ENCODE measurements at places on chromosomes 12 and 14.

DNA sequence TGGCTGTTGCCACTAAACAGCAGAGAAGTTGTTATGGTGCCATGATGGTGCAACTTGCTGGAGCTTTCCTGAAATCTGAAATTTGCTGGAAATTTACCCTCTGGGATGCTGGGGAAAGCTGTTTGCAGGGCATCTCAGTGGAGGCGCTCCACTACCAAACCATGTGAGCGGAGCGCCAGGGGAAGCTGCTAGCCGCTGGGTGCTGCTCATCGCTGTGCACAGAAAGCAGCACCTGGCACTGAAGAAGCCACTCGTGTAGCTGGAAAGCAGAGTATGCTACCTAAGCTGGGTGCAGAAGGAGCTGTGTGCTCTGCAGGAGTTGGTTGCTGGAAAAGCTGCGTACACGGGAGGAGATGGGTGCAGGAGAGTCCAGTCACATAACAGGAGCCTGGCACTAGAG lies 53.0 kb downstream of the MSRB3 start:
- DNase-seq: no peak

GRCh38 chr12:116975779-116976393 lies 65.1 kb downstream of the FBXW8 start:
- no peak for DNase-seq

GRCh38 chr14:102096569-102097188 lies 9.8 kb upstream of the HSP90AA1 start:
- DNase-seq: peak; percentile 82

- no peak for DNase-seq
Measured at GRCh38 chr12:127389923-127390322, 877.0 kb upstream of the TMEM132C start.

DNA sequence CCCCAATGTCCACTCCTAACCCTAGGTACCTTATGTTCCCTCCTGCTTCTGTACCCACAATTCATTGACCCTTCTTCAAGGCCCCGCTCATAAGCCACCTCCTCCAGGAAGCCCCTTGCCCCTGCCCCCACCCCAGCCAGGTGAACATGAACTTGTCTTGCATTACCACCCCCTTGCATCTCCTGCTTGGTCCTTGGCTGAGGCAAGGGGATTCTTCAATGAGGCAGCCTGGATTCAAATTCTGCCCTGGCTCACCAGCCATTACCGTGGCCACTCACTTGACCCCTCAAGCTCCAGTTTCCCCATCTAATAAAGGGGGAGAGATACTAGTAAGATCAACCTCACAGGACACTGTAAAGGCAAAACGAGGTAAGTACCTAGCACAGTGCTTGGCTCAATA lies 193.1 kb downstream of the DICER1 start:
- no peak for DNase-seq

DNA sequence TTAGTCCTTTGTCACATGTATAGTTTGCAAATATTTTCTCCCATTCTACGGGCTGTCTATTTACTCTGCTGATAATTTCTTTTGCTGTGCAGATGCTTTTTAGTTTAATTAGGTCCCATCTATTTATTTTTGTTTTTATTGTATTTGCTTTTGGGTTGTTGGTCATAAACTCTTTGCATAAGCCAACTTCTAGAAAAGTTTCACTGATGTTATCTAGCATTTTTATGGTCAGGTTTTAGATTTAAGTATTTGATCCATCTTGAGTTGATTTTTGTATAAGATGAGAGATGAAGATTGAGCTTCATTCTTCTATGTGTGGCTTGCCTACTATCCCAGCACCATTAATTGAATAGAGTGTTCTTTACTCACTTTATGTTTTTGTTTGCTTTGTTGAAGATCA lies 1008.4 kb upstream of the ATXN7L3B start:
- DNase-seq: no peak

GRCh38 chr14:81231540-81231939 lies 10.8 kb upstream of the GTF2A1 start:
- no peak for DNase-seq

- DNase-seq: no peak
Measured at GRCh38 chr12:122669397-122670070, 33.6 kb downstream of the HCAR2 start.

GRCh38 chr14:101028971-101029667 lies 125.6 kb upstream of the RTL1 start:
- no peak for DNase-seq

GRCh38 chr14:89351516-89352404 lies 65.3 kb downstream of the FOXN3 start:
- peak; percentile 59 for DNase-seq

DNA sequence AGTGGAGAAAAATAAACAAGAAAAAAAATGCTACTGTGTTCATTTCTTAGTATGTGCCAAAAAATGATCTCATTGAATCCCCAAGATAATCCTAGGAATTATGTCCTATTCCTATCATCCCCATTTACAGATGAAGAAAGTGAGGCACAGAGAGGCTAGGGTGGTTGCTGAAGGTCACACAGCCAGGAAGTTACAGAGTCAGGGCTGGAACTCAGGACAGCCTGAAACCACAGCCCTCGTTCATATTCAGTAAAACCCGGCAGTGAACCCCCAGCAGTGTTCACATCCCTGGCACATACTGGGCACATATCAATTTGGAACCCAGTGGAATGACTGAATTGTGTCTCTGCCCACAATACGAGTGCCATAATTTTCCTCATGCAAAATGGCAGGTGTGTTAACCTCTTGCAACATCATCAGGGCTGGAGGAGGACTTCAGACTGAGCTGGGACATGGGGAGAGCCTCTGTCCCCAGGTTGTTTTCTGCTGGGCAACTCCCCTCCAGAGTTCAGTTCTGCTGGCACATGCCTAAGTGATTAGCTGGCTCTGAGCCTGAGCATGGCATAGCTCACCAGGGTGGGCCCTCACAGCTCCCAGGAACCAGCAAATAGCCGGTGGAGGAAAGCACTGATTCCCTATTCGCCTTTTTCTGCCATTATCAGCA lies 2.0 kb upstream of the PPP1CC start:
- peak; percentile 18 for DNase-seq

DNA sequence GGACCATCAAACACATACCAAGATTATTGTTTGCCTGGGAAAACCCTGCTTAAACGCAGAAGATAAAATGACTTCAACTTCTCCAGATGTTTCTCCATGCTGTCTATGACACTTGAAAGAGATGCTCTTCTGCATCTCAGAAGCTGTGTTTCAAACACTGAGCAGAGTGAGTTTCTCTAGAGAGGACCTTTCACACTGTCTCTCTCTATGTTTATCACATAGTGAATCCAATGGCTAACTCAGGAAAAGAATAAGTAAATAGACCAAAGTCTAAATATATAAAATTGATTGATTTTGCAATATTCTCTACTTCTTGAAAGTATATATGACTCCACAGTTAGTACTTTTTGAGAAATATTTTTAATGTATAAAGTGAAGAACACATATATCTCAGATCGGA lies 325.6 kb upstream of the USP15 start:
- no peak for DNase-seq

DNA sequence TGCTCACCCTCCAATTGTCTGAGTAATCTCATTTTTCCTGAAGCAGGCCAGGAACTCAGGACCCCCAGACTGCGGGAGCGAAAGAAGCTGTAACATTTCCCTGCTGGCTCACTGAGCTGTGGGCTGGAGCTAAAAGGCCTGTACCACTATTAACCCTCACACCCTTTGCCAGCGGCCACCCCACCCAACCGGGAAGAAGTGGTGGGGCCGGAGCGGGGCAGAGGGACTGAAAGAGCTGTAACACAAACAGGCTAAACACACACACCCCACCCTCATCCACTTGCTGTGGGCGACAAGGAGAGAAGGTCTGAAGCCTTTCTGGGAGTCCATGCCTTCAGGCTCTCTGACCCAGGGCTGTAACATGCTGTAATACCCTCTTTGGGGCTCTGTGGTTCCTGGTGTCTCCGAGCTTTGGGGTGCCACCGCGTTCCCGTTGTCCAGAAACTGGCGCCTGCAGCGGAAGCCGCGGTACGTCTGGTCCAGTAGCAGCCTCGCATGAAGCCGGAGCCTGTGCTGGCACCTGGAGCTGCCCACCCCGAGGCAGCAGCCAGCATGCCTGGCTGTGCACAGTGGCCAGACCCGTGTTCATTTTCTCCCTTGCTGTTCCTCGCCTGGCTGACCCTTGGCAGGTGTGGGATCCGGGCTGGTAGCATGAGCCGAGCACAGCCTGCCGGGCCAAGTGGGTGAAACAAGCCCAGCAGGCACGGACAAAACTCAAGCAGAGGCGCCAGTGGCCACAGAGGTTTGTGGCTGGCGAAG lies 345.5 kb upstream of the MGAT4C start:
- DNase-seq: no peak

DNA sequence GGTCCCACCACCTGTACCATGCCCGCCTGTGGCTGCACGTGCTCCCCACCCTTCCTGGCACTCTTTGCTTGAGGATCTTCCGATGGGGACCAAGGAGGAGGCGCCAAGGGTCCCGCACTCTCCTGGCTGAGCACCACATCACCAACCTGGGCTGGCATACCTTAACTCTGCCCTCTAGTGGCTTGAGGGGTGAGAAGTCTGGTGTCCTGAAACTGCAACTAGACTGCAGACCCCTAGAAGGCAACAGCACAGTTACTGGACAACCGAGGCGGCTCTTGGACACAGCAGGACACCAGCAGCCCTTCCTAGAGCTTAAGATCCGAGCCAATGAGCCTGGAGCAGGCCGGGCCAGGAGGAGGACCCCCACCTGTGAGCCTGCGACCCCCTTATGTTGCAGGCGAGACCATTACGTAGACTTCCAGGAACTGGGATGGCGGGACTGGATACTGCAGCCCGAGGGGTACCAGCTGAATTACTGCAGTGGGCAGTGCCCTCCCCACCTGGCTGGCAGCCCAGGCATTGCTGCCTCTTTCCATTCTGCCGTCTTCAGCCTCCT lies 1.1 kb downstream of the INHBE start:
- no peak for DNase-seq

GRCh38 chr14:75452900-75453816 lies 25.3 kb downstream of the JDP2 start:
- no peak for DNase-seq

- DNase-seq: no peak
Measured at GRCh38 chr14:54169254-54169924, 212.8 kb upstream of the BMP4 start.

All from hindlimb muscle (tissue), 1 donor.